ENCODE measurements at places on chromosomes 11 and 22. TPM values are rescaled to one million over a fixed set of nuclear protein-coding genes. Genes with fewer than 3 reads are reported as not detected.

DNA sequence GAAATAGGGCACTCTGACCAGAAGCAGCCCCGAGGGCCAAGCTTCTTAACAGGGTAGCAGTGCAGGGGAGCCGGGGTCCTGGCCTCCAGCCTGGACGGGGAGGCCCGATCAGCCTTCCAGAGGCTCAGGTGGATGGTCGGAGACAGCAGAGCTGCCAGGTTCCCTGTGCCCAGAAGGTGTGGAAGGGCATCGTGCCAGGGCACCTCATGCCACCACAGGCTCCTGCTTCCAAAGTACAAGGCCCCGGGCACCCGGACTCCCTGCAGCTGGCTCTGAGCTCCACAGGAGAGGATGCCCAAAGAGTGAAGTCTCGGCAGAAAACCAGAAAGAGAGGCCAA is 14.3 kb downstream of the EHD1 start:
- DNase-seq, result no peak

- no peak for DNase-seq
Observed at GRCh38 chr22:28768701-28769393, 3.6 kb upstream of the CCDC117 start.

GRCh38 chr11:73053964-73054363 is 88.2 kb downstream of the FCHSD2 start:
- no peak for DNase-seq

GRCh38 chr11:69216647-69217051 is 60.9 kb downstream of the SMIM38 start:
- DNase-seq, result no peak

DNA sequence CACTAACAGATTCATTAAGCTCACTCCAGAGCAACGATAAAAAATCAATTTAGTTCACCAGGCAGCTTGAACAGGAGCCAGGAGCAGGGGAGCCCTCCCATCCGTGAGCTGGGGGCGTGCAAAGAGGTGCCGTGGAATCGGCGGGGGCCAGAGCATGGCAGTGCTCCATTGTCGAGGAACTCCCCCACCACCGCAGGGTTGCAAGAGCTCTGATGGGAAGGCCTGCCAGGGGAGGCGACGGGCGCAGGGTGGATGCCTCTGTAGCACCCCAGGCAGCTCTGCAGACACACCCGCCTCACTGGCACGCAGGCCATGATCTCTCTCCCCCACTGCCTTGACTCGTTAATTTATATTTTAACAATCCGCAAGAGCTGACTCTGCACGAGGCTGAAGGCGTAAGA is 433.2 kb downstream of the MIAT start:
- DNase-seq, result no peak

GRCh38 chr11:99333621-99334020 is 312.9 kb downstream of the CNTN5 start:
- no peak for DNase-seq

ADAMTS8 gene
- total RNA-seq, result 0.07 TPM

POTEH gene
- not detected for total RNA-seq

CRYBB2 gene
- not detected for total RNA-seq
